ENCODE measurements at places on chromosomes 11 and 22.

GRCh38 chr22:47796128-47796908 lies 1033.9 kb downstream of the TBC1D22A start:
- no peak for DNase-seq

DNA sequence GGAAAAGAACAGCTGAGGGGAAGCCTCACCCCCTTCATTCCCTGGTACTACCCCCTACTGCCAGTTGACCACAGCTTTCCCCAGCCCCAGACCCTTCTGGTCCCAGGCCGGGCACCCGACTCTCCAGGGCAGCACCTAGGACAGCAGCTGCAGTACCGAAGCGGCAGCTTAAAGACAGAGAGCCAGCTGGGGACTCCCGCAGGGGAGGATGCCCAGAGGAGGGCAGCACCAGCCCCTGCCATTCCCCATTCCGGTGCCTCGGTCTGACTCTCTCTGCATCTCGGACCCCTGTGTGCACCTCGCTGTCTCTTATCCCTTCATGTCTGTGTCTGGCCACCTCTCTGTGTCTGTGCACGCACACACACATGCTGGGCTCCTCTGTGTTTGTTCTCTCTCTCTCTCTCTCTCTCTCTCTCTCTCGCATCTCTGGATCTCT lies 9.4 kb downstream of the IGSF9B start:
- peak; percentile 68 for DNase-seq

DNA sequence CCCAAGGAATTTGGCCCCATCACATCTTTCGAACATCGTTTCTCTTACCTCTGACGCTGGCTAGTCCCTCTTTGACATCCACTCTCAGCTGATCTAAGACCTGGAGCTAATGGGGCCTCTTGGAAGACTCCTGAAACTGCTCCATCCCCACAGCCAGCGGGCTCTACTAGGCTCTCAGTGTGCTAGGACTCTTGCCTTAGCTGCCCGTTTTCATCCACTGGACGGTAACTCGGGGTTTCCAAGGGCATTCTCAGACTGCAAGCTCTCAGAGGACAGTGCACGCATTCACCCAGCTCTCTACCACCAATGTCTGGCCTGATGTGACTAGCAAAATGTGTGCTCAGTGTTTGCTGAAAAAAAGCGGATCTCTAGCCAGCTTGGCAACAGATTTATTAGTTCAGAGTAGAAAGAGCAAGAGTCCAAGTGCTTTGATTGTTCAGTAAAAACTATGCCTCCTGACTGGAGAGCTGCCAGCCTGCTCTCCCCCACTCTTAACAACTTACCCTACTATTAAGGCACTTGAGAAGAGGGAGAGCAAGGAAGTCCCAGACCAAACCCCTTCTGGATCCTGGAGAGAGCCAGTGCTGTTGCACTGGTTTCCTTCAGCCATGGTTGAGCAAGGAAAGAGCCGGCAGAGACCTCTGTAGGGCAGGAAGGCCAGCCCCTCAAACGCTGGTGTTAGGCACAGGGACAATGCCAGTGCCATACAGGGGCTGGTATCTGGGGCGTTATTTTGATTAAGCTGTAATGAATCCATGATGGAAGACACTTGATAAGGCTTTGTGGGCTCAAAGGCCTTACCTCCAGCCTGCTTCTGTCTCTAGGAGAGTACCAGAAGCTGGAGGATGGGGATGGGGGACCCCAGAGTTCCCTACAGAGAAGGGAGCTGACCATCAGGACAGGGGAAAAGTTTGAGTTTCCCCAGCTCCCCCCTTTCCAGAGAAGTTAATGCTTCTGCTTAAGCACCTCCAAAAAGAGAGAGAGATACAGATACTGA lies 9.2 kb downstream of the RELA start:
- DNase-seq = no peak

DNA sequence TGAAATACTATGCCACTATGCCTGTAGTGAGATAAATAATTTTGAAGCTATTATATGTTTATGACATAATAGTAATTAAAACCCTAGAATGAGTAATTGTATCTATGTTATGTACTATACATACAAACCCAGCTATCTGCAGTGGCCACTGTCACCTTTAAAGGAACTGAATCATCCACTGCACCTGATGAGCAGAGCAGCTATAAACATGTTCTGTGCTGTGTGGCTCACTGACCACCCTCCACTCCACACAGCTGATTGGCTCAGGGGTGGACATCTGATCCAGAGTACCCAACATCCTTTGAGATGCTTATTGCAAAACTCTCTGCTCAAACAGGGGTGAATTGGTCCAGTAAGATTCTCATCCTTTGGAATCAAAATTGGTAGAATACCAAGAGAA lies 19.2 kb upstream of the RRAS2 start:
- no peak for DNase-seq

DNA sequence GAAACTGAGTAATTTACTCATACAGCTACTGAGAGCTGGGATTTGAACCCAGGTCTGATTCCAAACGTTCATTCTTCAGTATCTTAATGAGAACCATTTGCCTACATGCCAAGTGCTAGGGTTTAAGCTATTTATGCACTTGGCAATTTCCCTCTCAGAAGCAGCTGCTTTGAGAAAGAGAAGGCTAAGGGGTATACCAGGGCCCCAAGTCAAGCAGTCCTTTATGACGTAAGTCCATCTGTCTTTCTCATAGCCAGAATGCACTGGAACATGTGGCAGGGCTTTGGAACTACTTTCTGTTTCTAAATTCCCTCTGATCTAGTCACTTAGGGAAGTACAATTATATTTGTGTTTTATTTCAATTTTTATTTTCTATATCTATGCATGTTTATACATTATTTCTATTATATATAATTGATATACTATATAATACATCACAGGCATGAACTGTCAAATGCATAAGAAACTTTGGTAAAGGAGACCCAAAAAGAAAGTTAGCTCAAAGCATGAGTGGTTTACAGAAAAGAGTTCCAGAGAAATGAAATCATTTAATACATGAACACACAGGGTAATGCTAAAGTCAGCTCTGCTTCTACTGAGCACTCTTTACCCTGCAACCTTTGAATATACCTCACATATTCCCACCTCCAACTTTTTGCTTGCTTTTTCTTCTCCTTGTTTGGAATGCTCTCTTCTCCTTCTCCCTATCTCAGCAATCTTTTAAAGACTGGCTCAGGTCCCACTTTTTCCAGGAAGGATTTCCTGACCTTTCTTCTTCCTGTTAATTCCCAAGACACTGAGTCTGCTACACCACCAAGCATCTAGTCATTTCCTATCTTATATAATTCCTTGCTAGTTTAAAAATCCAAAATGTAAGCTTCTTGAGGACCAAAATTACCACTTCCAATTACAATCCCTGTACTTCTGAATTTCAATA lies 80.5 kb upstream of the GDPD4 start:
- no peak for DNase-seq

DNA sequence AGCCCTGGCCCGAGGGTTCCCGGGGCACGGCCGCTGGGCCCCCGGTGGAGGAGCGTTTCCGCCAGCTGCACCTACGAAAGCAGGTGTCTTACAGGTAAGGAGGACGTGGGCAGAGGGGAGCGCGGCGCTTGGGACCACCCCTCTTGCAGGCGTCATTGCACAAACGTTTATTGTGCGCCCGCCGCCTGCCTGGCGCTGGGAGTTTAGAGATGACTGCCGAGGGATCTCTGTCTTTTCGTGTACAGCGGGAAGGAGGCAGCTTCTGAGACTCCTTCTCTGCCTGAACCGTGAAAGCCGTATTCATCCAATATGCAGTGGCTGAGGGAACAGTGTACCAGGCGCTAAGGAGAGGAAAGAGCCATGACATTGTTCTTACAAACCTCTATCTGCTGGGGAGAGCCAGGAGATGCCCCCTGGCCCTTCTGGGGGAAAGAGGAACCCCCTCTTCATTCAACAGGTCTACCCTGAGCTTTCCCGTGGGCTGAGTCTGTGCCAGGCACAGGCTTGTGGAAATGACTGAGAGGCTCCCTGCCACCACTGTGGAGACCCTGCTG lies 13.8 kb upstream of the DGKZ start:
- peak; percentile 25 for DNase-seq

GRCh38 chr11:39363571-39363970 lies 2095.9 kb downstream of the LRRC4C start:
- DNase-seq = no peak
